Activated CD4-positive, alpha-beta T cell treated with anti-CD3 and anti-CD28 coated beads, Interleukin-2, amount 50 U/mL, for 24 hours (primary cell): ENCODE measurements at places on chromosomes 2 and 18.

- DNase-seq, result no peak
Measured at GRCh38 chr18:37467002-37467662, 98.5 kb downstream of the CELF4 start.

DNA sequence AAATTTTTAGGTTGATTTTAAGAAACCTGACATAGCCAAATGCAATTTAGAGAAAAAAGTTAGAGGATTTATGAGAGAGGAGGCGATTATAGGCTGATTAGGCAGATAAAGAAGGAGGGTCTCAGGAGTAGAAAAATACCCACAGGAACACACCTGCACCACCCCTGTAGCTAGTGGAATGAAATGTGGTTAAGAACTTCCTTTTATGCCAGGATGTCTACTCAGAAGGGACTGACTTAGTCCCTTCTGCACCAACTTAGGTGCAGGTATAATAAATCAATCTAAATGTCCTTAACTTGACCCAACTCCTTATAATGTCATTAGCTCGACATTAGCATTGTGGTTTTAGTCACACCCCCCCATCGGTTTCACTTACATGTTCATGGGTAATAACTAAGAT, 1274.5 kb upstream of the TMEFF2 start:
- DNase-seq, result no peak

GRCh38 chr2:238285653-238286082, 2.7 kb downstream of the PER2 start:
- no peak for DNase-seq

- no peak for DNase-seq
Measured at GRCh38 chr2:218781691-218782527, at the start of gene CYP27A1. TSS of gene CYP27A1 (plus strand) at chr2:218782147. CDS start at chr2:218782183, 36 bp downstream.

- no peak for DNase-seq
Measured at GRCh38 chr2:205869439-205869838, 187.1 kb downstream of the NRP2 start.

DNA sequence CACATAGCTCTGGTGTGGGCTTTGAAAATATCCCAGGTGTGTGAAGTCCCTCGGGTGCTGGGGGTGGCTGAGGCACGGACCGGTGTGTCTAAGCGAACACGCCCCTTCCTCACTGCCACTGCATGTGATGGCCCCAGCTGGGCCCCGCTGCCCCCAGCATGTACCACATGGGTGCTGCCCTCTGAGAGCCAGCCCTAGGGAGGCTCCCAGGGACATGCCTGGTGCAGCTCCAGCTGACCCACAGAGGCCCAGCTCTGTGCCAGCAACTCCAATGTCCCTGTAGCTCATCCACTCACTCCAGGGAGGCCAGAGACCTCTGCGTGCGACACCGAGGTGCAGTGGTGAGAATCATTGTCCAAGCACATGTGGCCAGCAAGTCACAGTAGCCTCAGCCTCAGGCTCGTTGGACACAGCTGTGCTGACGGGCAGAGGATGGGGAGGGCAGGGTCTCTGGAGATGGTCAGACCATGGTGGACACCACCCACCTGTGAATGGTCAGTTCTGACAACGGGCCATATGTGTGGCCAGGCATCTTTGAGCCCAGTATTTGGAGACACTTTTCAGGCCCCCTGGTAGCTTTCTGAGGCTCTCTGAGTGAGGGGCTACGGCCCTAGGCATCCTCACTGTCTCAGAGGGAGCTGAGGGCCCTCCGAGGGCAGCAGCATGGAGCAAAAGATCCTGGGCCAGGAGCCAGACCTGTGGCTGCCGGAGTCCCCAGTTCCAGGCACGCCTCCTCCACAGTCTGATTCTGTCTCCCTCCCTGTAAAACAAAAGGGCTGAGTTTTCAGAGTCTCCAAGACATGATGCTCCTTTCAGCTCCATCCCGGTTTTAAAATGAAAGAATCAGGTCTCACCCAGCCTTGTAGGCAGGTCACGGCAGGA, 220.7 kb downstream of the NDUFA10 start:
- DNase-seq, result no peak

DNA sequence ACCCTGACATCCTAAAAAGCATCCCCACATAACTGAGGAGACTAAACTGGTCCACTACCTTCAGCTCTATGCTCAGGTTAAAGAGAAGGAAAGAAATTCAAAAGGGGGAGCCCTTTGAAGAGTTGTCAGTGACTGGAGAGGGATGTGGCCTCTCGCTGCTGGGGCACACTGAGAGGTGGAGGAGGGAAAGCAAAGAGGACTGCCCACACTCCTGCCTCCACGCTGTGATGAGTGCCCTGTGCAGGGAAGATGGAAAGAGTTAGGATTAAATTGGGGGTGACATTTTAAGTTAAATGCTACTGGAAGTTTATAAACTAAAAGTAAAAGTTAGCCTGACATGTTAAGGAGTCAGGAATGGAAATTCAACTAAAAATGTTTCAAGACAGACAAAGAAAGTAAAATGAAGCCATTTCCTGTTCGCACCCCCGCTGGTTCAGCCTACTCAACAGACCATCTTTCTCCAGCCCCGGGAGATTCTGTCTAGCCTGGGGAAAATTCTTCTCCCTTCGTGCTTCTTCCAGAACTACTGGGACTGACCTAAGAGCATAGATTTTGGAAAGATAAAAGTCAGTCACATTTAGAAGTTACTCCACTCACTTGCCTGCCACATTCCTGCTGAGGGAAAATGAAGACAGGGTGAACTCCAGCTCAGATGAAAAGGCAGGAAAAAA, 17.8 kb upstream of the INO80C start:
- DNase-seq, result no peak

DNA sequence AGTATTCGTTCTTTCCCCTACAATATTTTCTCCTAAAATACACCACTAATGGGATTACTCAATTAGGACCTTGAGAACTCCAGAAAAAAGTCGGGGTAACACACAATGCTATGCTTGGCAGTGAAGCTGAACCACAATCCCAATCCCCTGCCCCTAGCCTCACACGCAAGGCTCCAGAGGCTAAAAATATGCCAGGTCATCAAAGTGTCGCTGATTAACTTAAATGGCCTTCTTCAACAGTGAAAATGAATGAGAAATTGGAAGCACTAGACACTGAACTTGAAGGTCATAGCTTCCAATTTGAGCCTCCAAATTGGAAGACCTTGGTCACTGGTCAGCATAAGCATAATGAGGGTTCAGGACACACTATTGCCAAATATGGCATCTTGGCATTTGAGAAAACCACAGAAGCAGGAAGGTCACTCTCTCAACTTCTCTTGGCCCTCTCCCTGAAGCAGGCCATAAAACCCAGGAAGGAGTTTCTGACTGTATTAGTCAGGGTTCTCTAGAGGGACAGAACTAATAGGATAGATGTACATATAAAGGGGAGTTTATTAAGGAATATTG, 86.0 kb upstream of the SATB2 start:
- DNase-seq, result no peak

DNA sequence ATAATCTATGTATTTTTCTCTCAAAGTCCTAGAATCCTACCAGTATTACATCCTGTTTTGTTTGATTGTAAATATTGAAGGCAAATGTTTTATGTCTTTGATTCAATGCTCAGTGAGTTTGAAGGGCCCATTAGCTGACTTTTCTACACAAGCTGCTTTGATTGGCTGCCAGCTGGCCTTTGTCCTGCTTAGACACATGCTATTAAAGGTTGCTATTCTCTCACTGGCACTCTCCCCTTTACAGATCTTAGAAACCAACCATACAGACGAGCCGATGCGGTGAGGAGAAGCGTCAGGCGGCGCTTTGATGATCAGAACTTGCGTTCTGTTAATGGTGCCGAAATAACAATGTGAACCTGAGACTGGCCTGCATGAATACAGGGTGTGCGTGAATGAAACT, 69.7 kb downstream of the PRPF40A start:
- DNase-seq, result no peak

DNA sequence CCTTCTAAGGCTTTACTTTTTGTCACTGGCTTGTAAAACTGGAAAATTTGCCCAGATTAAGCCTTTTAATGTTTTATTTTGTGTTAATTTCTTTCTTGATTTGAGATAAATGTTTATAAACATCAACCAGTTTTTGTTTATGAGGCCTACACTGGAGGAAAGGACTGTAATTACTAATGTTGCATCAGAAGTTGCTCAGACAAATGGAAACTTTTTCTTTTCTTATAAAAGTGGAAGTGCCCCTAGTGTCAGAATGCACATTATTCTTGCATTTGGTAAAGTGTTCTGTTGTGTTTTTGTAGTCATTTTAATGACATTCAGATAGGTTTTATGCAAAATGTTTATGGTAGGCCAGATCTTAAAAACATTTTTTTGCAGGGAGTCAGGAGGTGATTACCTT, 25.3 kb downstream of the LCLAT1 start:
- no peak for DNase-seq

- DNase-seq, result no peak
Measured at GRCh38 chr2:174957050-174957449, 48.1 kb downstream of the CHN1 start.

DNA sequence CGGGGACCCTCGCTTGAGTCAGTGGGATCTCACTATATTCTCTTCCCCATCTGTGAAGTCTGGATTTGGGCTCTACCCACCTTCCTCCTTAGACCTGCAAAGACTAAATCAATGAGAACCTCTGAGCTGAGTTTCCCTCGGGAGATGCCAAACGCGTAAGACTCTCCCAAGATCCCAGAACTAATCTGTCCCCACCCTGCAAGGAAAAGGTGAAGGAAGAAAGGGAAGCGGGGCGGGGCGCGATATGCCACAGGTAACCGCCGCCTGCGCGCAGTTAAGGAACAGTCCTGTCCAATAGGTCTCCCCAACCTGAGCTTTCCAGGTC, 780 bp downstream of the SRD5A2 start:
- no peak for DNase-seq

- no peak for DNase-seq
Measured at GRCh38 chr2:8462899-8463648, 218.8 kb upstream of the ID2 start.

GRCh38 chr2:176399074-176399598, 129.9 kb downstream of the MTX2 start:
- DNase-seq, result no peak

- no peak for DNase-seq
Measured at GRCh38 chr2:160906878-160907277, 253.3 kb upstream of the TANK start.

- DNase-seq, result no peak
Measured at GRCh38 chr2:116716444-116716843, 1098.0 kb upstream of the DDX18 start.

DNA sequence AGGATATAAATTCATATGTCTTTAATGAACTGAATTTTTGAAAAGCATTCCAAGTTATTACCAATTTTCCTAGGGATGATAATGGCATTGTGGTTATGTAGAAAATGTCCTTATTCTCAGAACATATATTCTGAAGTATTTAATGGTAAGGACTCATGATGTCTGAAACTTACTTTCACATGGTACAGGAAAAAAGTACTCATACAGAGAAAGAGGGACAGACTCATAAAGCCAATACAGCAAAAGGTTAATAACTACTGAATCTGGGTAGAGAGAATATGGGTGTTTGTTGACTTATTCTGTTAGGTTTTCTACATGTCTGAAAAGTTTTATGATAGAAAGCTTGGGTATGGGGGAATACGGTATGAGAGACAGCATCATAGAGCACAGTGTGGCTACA, 84.3 kb upstream of the SERTAD2 start:
- DNase-seq, result no peak

DNA sequence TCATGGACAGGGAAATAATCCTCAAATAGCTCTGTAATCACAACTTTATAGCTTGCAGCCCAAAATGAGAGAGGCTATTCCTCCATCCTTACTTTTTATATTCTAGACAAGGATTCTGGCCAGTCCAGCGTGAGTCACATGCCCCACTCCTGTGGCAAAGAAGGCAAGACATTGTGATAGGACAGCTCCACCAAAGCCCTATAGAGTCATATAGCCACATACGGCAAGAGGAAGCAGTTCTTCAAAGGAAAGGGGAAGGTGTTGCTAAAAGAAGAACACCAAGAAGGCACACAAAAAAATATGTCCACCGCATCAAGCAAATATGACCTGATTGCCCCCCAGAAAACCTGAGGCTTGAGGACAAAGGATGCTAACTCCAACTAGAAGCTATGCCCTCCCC, 3.4 kb upstream of the GFPT1 start:
- no peak for DNase-seq

- no peak for DNase-seq
Measured at GRCh38 chr18:36188916-36189315, 1.6 kb downstream of the MOCOS start.

DNA sequence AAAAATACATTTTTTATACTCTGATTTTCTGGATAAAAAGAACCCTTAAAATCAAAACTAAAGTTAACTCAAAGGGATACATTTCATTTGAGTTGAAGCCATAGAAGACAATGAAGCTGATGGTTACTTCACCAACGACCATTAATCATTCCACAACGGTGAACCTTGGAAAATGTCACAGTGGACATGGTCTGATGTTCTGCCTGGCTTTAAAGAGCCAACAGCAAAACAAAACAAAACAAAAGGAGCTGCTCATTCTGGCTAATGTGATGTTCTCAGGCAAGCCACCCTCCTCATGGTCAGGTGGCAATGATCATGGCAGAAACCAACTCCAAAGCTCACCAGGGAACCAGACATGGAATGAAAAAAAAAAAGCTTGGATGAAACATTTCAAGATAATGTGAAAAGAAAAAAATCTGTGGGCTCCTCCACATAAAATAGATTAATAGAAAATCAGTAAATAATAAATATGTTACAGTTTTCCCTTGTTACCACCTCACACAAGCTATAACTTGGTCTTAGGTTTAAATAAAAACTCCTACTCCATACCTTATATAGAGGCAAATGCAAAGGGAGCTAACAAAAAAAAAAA, 90.1 kb upstream of the SERTAD2 start:
- no peak for DNase-seq

DNA sequence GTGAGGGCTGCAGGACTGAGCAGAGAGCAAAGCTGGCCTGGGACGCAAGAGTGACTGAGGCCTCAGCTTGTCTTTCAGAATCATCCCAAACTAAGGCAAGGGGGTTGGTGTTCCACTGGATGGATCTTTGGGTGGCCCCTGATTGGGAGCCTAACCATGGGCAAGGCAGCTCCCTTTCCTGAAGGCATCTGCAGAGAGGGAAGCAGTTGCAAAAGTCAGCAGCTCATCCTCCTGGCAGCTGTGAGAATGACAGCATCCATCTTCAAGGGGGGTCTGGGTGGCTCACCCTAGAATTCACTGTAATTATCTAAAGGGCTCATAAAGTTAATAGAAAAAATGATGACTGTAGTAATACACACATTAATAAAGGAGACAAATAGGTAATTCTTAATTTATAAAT, 46.5 kb upstream of the RAB31 start:
- no peak for DNase-seq

GRCh38 chr2:25402477-25402876, 60.8 kb upstream of the DNMT3A start:
- DNase-seq, result no peak

DNA sequence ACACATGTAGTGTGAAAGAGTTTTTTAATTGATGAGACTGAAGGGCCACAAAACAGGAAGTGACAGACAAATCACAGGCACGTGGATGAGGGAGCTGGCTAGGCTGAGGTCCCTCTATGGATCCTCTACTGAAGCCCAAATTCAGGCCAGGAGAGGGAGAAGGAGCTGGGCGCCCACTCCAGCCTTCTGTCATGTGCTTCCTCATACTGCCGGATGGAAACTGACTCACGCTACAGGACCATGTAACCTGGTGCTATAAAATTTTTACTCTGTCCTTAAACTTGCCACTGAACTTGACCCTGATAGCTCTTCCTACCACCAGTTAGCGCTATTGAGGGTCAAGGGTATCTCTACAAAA, 31.3 kb downstream of the PSTPIP2 start:
- DNase-seq, result no peak

GRCh38 chr2:160085662-160086061, 23.2 kb upstream of the PLA2R1 start:
- DNase-seq, result no peak

GRCh38 chr2:197838036-197838435, 33.6 kb downstream of the PLCL1 start:
- DNase-seq, result peak; percentile 30

- no peak for DNase-seq
Measured at GRCh38 chr2:5253263-5253662, 438.9 kb upstream of the SOX11 start.
